ENCODE measurements at places on chromosomes 3 and 15. TPM values are rescaled to one million over a fixed set of nuclear protein-coding genes. Genes with fewer than 3 reads are reported as not detected.

- DNase-seq: no peak
Measured at GRCh38 chr3:65685621-65686235, 353.0 kb downstream of the MAGI1 start.

HTR3E gene
- not detected for total RNA-seq

LEKR1 gene
- 1.7 TPM for total RNA-seq

THAP10 gene
- 0.52 TPM for total RNA-seq

PLCB2 gene
- total RNA-seq: 26.5 TPM

GRCh38 chr15:39556461-39556860 is 24.4 kb upstream of the THBS1 start:
- no peak for DNase-seq

GRCh38 chr15:74863239-74864056 is 9.7 kb downstream of the SCAMP2 start:
- no peak for DNase-seq

DNA sequence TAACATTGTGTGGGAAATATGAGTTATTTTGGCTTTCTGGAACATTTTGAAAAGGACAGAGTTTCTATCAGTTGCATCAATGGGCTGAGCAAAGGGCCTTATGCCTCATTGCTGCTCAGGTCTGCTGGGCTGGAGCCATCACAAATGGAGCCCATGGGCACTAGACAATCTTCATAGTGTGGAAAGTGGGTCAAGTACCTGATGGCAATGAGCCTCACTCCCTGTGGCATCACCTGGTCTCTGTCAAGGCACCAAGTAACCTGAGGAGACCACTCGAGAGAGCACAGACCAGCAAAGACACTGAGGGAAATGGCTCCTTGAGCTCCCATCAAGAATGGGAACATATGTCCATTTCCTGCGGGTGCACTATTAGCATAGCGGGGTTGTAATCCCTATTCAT is 96.7 kb upstream of the PPP2R3A start:
- no peak for DNase-seq

DNA sequence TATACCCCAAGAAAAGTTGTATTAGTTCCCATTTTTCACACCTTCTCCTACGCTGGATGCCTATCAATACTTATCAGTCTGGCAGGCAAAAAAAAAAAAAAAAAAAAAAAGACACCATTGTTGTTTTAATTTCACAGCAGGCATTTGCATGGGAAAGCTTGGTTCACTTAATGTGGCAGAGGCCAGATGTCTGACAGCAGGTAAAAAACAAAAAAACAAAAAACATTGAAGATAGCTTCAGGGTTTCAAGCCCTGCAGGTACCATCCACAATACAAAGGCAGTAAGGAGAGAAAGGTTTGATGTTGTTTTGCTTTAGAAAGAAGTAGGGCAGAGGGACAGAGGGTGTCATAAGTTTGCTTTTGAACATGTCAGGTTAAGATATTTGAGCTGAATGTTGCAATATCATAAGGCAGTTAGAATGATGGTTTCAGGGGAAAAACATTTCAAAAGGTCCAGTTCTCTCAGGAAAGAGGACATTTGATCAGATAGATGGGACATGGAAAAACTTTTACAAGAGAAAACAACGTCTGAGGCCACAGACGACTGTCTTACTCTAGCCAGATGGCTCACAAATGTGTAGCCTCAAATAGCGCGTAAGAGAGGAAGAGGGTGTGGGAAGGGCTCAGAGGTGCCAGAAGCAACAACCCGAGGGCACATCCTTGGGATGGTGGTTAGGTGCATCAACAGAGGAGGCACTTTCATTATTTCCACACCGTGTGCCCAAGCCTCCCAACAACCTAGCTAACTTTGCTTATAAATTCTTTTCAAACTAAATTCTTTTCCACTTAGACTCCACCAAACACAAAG is 25.7 kb downstream of the PCOLCE2 start:
- peak; percentile 33 for DNase-seq

FRMD4B gene
- 21.7 TPM for total RNA-seq

DNA sequence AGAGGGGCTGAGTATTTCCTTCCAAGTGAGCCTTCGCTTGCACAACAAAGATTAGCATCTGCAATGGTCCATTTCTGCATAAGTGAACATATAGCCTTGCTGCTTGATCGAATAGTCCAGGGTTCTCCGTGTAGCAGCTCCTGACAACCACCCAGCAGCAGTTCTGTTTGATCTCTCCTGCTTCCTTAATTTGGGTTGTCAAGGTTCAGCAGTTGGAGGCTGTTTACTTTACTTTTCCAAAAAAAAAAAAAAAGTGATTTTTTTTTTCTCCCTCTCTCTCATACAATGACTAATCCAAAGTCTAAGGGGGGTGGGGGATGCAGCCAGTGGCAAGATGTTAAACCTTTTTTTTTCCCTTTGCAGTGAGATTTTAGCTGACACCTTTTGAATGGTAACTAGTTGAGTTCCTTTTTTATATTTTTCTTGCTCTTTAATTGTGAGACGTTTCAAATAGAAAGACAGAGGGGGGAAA is 3.6 kb downstream of the FOXP1 start:
- no peak for DNase-seq

- no peak for DNase-seq
Measured at GRCh38 chr3:49534581-49535441, 19.5 kb upstream of the BSN start.

GRCh38 chr3:52967398-52967797 is 70.0 kb upstream of the STIMATE start:
- no peak for DNase-seq

- DNase-seq: no peak
Measured at GRCh38 chr3:100516232-100516631, 23.8 kb downstream of the TMEM45A start.

DNA sequence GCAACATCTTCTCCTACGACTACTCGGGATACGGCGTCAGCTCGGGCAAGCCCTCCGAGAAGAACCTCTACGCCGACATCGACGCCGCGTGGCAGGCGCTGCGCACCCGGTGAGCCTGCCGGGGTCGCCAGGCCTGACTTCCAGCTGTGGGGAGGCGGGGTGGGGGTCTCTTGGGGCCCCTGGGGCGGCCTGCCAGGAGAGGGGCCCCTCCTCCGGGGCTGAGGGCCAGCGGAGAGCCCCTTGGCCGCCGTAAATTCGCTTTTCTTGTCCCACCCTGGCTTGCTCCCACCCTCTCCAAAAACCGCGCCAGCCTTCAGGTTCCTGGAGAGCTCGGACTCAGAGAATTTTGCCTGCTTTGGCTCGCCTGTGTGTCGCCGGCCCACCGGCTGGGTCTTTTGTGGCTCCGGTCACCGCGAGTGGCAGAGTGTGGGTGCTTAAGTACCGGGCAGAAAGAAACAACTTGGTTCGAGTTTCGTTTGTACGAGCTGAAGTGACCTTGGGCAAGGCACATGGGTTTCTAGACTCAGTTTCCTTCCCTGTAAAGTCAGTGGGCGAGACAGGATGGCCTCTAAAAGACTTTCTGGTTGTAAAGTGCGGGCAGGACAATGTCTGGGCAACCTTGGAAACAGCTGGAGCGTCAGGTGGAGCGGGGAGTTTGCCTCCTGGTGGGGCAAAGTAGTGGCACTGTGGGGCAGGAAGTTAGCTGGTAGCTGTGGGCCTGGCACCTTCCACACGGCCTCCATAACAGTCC is 976 bp downstream of the ABHD17C start:
- no peak for DNase-seq

ZBED2 gene
- total RNA-seq: 52.2 TPM

DNA sequence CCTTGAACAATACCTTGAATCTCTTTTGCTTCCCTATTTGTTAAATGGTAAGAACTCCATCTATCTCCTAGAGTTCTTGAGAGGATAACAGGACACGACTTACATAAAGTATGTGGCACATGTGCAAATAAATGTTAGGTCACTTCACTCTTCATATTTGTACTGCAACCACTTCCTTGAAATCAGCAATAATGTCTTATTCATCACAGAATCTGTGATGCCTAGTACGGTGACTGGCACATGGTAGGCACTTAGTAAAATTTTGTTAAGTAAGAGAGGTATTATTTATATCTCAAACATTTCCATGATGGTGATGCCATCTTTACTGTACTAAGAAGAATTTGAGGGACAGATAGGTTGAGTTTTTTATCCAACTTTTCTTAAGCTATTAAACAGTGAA is 14.3 kb downstream of the CD47 start:
- no peak for DNase-seq

CPLX3 gene
- 0.05 TPM for total RNA-seq

- no peak for DNase-seq
Measured at GRCh38 chr3:31187380-31187779, 292.9 kb upstream of the GADL1 start.
